ENCODE measurements at places on chromosomes 3 and 15.

DNA sequence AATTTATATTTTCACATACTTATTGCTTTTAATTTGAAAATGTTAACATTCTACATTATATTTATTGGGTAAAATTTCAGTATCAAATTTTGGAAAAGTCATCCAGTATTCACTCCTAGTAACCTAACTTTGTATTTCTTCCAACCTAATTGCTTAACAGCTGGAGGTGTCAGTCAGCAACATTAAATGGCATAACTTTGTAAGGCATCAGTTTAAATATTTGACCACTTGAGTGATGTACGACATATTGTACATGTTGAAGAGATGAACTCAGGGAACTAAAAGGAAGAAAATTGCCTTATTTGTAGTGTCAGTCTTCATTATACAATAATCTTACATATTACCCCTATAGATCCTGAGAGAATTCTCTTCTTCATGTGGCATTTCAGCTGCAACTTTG is 326.8 kb downstream of the NAALADL2 start:
- no peak for DNase-seq

DNA sequence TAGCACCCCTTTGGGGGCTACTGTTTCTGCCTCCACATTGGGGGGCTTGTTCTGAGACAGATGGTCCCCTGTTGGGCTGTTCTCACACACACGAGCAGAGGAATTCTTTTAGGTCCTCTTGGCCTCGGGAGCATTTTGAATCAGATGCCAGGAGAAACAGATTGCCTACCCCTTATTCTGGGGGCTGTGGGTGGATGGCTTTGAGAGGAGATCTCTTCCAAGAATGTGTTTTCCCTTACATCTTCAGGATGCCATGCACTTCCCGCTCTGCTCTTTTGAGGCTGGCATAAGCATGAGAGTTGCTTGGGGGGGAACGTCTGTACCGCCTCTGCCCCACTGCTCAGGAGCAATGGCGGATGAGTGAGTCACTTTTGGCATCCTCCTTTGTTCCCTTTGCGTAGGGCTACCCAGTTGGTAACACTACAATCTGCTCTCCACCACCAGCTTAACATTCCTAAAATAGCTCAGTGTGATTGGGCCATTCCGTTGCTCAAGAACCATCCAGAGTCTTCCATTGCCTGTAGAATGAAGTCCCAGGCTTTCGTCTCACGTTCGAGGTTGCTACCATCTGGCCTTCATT is 154.4 kb downstream of the RPLP1 start:
- peak; percentile 62 for DNase-seq

DNA sequence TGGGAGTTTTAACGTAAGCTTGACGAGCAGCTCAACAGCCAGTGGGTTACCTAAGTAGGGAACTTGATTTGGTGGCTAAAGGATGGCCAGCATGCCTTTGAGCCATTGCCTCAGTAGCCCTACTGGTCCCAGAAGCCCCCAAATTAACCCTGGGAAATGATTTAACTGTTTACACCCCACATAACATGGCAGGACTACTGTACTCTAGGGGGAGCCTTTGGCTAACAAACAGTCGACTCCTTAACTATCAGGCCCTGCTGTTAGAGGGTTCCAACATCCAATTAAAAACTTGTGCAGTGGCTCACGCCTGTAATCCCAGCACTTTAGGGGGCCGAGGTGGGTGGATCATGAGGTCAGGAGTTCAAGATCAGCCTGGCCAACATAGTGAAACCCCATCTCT is 9.4 kb upstream of the SMCO1 start:
- no peak for DNase-seq

DNA sequence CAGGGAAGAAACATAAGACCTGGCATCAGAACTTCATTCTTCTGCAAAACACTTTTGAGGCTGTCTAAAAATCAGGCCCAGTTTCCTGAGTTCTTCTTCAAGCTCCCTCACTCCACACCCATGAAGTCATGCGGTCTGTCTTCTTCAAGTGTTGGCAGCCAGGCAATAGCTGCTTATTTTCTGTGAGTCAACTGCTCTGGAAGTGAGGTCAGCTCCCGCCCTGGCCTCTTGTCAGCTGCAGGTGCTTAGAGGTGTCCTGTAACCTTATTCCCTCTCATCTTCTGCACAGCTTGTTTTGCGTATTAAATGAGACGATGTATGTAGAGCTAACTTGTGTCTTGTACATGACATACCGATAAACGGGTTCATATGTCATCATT is 226.1 kb downstream of the ADAMTS17 start:
- DNase-seq = peak; percentile 95

GRCh38 chr3:181718987-181719911 is 7.5 kb downstream of the SOX2 start:
- DNase-seq = peak; percentile 36

DNA sequence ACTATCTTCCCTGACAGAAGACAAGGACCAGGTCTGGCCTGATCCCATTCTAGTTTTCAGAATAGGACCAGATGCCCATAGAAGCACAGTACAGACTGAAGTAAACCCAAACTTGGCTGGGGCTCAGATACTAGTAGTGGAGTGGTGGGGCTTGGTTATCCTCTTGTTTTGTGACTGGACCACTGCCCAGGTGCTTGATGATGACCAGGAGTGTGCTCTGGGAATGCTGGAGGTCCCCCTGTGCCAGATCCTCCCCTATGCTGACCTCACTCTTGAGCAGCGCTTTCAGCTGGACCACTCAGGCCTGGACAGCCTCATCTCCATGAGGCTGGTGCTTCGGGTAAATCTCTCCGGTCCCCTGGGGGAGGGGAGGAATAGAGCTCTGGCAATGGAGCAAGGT is 36.3 kb downstream of the ESYT3 start:
- no peak for DNase-seq

DNA sequence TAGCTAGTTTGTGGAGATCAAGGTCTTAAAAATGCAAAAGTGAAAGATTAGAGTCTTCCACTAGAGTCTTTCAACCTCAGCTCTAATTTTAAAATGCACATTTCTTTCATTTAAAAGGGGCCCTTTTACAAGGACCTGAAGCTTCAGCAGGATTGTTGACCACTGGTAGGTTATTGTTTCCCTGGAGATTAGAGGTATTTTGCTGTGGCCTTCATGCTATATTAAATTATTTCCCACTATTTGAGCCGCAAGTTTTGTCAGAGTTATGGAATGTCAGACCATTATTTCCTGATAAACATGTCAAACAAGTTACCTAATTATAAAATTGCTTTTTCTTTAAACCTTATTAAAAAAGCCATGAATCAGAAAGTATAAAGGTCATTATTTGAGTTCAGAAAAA is 103.1 kb upstream of the CCNL1 start:
- peak; percentile 67 for DNase-seq

GRCh38 chr15:73617913-73618312 is 15.3 kb downstream of the NPTN start:
- DNase-seq = no peak

DNA sequence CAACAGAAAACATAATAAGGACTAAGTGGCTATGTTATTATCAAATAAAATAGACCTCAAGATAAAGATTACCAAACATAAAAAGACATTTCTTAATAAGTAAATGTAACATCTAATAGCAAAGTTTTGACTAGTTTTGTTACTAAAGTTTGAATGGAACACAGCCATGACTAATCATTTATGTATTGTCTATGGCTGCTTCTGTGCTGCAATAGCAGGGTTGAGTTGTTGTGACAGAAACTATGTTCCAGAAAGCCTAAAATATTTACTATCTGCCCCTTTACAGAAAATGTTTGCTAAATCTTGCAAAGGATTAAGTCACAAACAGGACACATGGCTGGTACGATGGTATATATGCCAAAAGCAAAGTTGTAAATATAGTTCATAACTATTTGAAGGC is 37.9 kb upstream of the MYH15 start:
- no peak for DNase-seq

DNA sequence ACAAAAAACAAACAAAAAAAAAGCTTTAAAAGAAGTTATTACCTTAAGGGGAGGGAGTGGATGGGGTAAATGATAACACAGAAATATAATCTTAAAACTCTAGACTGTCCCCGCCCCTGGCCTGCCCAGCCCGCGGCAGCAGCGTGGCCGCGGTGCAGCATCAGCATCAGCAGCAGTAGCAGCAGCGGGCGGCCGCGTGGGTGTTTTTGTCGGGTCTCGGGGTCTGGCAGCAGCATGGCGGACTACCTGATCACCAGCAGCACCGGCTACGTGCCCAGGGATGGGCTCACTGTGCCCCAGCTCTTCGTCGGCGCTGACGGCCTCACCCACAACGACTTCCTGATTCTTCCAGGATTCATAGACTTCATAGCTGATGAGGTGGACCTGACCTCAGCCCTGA is 80.0 kb upstream of the ANKRD28 start:
- DNase-seq = no peak

- DNase-seq = peak; percentile 36
Measured at GRCh38 chr15:33547876-33548275, 237.1 kb downstream of the RYR3 start.

DNA sequence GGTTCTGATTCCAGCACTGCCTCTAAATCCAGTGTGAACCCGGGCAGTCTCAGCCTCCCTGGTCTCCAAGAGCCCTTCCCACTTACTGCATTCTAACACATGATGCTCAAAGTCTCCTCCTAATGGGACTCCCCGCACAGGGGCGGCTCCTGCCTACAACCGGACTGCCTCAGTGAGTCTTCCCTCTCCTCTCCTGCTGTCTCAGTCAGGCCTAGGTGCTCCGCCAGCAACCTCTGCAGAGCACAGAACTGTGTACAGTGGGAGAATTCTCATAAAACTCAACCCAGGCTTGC is 28.9 kb downstream of the TBC1D2B start:
- DNase-seq = no peak

DNA sequence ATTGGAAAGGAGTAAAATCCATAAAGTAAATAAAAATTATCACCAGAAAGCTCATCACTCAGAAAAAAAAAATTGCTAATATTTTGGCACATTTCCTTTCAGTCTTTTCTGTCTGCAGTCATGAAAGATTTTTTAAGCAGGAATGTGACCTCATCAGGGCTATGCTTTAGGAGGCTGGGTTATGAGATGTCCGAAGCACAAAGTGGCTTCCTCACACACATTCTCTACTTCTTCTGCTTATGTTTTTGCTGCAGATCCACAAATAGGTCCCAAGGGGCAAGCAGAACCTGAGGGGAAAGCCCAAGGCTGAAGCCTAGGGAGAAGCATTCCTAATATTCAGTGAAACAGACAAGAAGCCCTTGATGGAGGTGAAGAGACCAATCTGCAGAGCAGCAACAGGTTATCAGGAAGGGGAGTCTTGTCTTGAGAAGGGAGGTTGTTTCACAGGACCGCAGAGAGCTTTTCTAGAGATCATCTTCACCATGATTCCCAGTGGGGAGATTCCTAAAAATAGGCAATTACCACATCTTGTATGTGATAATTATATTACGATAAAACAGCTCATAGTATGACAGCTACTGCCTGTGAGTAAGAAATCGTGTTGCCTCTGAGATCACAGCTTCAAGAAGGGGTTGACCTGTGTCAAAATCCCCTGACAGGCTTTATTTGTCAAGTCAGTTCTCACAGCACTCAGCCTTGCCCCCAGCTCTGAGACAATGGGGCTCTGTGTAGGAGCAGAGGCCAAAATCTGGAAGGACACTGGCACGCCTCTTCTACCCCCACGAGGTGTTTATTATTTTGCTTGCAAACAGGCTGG is 60.5 kb downstream of the IGF2BP2 start:
- peak; percentile 49 for DNase-seq

DNA sequence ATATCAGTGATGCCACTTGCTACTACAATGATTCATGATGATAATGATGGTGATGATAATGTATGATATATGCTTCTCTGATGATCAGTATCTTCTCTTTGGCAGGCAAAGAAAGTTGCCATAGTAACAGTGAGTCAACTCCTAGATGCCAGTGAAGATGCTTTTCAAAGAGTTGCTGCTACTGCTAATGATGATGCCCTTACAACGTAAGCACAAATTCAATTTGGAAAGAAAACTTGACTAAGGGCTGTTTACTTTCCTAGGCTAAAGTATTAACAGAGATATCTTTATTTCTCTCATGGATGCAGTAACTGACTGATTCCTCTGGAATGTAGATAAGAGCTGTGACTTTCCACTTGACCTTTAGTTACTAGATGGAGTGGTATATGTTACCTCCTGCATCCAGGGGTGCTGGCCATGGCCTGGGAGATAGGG is 27.8 kb downstream of the ADGRG7 start:
- no peak for DNase-seq

DNA sequence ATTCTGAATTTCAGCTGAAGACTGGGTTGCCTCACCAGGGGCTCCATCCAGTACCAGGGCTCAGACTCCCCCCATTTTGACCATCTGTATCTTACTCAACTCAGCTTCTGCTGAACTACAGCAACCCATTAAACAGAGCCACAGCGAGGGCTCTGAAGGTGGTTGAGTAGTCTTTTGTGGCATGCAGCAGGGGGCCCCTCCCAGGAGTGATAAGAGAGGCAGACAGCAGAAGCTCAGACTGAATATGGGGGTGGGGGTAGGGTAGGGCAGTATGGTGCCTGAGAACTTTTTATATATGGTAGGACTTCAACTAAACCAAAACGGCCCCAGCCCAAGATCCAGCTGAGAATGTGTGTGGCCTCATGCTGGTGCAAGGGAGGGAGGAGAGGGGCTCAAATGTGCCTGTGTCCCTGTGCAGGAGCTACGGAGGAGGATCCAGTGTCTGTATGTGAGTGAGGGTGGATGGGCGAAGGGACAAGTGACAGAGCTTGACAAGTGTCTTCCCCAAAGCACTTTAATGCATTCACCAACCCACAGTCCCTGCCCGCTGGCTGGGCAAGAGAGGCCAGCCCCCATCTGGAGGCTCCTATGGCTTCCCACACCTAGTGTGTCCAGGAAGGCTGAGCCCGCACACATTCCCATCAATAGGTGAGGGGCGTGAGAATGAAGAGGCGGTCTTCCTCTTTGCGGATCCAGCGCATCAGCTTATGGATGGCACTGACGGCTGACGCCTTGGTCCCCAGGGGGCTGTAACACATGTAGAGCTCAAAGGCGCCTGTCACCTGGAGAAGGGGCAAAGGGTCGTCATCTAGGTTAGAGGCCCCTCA is 4.9 kb upstream of the MST1R start:
- no peak for DNase-seq

- no peak for DNase-seq
Measured at GRCh38 chr15:91813924-91814323, 39.6 kb upstream of the SLCO3A1 start.

DNA sequence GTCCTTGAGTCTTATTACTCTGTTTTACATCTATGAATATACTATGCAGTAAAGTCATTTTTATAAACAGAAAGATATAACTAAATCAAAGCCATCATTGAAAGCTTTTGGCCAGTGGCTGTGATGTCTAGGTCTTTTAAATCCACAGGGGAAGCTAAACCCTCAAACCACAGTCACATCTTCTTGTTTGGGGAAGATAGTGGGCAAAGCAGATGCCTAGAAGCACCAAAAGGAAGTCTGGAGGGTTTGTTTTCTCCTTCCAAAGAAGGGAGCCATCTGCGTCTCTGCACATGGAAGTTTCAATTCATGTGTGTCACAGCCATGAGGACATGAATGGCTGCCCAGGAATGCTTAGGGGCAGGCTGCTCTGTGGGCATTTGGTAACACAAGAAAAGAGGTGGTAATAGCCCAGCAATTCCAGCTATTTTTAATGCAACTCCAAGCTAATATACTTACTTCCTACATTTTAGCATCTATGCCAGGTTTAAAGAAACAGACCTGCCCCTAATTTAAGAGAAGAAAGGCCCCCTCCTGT is 322.2 kb downstream of the SLC9A9 start:
- DNase-seq = no peak

Data from astrocyte (in vitro differentiated cells and primary cell).